ENCODE measurements at places on chromosomes 5 and 9.
A peak's percentile ranks its signal among the peaks of the same experiment; 100 is the strongest.

GRCh38 chr5:24347158-24347557 is 297.6 kb downstream of the CDH10 start:
- no peak for DNase-seq

DNA sequence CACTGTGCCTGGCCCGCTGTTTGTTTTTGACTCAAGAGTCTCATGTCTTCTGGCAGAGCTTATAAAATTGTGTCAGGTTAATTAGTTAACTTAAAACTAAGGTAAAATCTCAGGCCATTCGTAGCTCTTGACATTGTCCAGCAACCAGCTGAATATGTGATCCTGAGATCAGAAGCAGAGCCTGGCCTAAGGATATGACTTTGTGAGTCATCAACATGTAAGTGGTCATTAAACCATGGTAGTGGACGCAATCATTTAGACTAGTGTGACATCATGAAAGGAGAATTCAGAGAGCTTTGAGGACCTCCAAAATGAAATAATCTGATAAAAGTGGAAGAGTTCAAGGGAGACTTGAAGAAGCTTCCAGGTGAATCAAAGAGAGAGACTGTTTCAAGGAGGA is 23.3 kb downstream of the SPZ1 start:
- no peak for DNase-seq

GRCh38 chr5:28190011-28190410 is 1151.6 kb upstream of the CDH9 start:
- no peak for DNase-seq

DNA sequence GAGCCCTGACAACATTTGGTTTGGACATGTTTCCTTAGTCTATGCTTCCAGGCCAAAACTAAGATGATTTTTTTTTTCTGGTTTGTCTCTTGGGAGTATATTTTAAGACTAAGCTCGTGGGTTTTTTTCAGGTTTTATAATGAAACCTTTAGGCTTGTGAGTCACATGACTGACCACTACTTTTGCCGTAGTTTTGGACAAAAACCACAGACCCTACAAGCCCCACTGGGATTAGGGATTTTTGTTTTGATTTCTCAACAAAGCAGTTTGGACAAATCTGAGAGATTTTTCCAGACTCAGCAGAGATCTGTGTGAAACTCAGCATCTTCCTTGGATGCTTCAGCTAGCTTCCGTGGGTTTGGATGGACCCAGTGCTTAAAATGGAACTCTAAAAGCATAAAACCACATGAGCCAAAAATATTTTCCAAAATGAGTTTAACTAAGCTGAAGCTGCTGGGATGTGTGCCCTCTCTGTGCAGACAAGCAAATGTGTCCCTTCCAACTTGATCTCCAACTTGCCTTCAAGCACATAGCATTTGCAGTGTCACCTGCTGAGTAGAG is 70.3 kb upstream of the SMIM15 start:
- DNase-seq: no peak

- no peak for DNase-seq
These were observed 358.2 kb upstream of the MEF2C start for GRCh38 chr5:89241186-89241585.

DNA sequence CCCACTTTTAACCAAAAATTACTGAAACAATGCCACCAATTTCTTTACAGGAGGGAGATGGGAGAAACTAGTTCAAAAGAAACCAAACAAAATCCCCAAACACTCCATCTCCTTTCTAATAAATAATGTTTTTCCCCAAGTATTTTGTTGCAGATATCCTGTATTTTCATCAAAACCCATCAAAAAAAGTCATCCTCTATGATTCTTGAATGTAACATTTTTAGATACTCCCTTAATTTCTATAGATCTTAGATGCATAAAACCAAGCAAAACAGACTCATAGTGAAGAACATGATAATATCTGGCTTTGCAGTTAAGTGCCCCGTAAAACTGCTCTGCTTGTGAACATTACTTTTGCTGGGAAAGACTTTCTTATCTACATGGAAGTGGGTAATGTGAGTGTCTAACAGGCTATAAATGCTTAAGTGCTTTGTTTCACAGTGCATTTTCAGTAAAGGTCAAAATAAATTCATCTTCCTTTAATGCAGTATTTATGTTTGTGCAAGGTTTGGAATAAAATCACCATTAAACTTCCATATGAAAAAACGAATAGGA is 77.3 kb upstream of the TBCA start:
- no peak for DNase-seq

DNA sequence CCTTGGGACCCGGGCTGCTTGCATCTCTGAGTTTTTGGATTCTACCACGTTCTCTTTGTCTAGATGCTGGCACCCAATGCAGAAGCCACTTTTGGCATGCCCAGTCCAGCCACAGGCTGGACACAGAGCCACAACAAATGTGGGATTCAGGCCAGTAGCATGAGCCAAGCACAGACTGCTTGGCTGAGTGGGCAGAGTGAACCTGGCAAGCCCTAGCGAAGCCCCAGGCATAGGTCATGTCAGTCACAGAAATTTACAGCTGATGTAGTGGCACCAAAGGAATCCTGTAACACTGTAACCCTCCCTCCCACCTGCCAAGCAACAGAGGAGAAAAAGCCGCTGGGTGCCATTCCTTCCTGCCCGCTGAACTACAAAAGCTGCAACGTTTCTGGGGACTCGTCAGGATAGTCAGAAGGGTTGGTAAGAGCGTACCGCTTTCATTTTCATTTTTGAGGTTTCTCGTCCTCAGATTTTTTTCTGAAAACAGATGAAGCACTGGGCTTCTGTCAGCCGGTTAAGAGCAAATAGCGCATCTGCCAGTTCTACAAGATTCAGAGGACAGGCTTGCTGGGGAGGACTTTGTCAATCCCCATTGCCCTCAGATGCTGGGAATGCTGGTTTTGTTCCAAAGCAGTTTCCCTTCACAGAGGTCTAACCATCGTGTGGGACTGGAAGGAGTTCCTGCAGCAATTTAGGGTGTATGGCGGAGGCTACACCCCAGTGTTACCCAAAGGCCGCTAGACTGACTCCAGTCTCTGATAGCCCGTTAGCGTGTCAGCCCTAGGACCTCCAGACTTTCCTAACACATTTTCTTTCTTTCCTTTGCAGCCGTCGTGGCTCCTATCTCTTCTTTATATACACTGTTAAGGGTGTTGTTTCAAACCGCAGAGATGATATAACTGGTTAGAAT is 399.0 kb downstream of the HTR1A start:
- no peak for DNase-seq

DNA sequence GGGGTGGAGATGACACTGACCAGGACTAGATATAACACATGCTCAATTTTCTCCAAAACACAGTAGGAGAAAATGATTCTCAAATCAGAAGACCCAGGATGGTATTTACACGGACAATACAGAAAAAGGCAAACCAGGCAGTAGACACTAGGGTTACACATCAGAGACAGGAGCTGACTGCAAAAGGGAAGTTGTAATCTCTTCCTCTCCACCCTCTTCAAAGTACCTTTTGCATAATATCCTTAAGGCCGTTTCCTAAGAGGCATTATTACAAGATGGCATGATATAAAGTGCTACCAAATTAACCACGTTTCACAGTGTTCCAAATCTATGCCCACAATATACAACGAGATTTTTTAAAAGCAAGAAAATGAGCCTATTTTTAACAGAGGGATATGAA is 39.2 kb downstream of the YIPF5 start:
- DNase-seq: no peak

- DNase-seq: no peak
These were observed 334.6 kb upstream of the TUSC1 start for GRCh38 chr9:26012797-26013196.

DNA sequence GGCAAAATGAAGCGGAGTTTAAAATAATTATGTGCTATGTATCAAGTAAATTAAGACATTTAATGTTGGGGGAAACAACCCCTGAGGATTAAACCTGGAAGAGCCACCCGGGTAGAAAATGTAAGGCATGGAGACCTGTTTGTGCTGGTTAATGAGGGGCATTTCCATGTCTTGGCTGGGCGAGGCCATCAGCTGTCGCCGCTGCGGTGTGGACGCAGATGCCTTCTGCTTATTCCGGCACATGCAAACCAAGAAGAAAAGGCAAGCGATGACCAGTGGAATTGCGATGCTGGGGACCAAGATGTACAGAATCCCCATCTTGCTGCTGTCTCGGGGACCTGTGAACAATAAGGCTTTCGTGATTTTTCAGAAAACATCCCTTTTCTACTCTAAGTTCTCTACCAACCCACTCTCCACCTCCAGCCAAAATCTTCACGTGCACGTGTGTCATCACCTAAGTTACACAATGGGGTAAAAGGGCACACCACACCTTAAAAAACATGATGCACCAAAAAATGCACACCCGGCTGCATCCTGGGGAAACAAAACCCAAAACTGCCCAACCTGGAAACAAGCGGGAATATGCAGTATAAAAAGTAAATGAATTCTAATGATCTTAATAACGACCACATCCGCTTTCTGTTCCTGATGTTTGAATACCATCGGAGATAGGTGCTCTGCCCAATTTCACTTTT is 223.5 kb downstream of the ROR2 start:
- no peak for DNase-seq

DNA sequence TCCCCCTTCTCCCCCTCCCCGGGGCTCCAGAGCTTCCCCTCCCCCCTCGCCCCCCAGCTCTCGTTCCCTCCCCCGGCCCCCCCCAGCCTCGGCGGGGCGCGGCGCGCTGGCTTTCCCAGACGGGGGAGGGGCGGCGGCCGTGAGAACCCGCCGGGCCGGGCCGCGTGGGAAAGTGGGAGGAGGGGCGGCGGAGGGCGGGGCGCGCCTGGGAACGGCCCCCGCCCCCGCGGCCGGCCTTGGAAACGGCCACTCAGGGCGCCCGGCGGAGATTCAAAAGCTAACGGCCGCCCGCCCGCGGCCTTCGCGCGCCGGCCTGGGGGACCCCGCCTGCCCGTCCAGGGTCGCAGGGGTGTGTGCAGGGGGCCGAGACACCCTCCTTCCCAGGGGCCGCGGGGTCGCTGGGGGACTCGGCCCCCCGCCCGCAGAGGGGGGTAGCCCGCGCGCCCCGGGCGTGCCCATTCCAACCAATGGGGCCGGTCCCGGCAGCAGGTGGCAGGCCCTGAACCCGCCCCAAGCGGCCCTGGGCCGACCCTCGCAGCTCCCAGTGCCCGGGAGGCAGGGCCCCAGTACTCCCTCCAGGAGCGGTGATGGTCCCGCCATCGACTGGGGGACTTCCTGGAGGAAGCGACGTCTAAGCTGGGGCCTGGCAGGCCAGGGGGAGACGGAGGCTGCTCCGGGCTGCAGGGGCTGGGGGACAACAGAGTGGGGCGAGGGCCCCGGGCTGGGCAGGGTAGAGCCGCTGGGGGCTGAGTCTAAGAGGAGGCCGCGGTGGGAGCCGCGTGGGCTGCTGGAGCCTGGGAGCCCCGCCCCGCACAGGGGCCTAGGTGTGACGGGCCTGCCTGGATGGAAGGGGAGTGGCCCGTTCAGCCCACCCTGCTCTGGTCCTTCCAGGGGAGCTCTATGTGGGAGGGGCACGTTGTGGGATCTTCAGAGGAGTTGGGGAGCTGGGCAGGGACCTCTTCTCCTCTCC is 14.2 kb upstream of the NRARP start:
- DNase-seq: no peak

DNA sequence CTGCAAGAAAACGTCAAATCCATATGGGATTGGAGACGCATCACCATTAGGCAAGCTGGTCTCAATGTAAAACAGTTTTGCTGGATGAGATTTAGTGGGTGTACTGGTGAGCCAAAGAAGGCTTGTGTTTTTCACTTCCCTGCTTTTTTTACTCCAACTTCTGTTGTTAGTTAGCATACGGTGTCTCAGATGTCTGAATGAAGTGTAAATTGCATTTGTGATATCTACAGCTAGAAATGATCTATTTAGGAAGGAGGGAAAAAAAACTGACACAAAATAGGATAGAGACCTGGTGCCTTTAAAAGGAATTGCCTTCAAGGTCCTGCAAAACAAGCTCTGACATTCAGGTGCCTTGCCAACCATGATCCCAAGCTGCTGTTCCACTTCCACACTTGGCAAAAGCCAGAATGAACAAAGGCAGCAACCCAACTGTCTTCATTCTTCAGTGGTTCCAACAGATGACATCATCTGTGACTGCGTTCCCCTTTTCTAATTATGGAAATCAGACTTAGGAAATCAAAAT is 104.2 kb upstream of the RAI14 start:
- no peak for DNase-seq

GRCh38 chr5:99815-100214 is 7.8 kb downstream of the PLEKHG4B start:
- peak; percentile 29 for DNase-seq

DNA sequence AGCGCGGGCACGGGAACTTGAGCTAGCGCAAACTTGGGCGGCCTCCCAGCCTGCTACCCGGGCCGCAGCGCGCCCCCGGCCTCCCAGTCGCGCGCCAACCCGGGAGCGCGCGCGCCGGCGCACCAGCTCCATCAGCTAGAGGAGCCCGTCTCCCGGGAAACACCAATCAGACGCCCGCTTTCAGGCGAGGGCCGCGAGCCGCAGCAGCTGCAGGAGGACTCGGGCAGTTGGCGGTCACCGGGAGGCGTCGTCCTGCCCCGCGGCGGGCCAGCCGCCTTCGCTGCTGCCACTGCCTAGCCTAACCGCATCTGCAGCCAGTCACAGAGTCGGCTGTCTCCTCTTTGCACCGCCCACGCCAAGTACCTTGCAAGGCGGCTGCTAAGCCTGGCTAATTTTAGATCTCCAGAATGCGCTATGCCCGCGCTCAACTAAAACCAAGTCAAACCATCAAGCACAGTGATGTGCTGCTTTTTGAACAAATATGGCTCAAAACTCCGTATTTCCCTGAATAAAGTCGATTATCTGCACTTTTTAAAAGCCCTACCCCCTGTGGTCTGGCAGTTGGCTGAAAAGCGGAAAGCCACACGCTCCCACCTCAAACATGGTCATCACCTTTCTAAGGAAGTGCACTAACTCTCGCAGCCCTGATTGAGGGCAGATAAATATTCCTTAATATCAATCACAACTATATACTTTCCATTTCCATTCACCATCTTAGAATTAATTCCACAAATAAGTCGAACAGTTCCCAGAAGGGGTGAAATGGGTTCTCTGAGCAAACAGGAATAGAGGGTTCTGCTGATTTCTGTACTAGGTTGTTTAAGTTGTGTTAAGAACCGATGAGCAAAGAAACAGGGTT is 221.8 kb downstream of the MEF2C start:
- peak; percentile 95 for DNase-seq

DNA sequence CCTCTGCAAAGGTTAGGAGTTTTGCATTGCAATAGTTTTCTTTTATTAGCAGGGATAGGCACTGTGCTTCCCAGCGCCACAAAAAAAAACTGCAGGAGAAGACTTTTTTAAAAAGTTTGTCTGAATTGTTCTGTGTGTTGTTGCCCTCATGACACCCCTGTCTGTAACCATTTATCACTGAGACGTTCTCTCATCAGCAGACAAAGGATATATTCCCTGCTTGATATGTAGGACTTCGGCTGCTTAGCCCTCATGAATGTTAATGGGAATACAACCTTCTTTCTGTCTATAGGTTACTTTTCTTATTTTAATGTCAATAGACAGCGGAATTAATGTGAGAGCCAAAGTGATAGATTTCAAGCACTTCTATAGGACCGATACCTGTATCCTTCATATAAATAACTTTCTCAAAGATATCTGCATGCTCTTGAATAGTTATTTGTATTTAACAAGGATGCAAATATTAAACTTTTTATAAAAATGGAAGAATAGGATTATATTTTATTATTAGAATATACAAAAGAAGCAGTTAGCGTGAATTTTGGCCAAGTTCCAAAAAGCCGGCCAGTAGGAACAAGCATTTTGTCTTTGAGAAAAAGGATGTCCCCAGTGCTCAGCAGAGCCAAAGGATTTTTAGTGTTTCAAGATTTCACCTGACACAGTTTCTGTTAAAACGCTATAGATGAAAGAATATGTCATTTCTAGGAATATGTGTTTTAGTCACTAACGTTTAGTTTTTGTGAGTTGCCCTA is 1.5 kb upstream of the LYSMD3 start:
- no peak for DNase-seq

All from NCI-H345 (cell line).